ENCODE measurements at places on chromosomes 16 and 17.

DNA sequence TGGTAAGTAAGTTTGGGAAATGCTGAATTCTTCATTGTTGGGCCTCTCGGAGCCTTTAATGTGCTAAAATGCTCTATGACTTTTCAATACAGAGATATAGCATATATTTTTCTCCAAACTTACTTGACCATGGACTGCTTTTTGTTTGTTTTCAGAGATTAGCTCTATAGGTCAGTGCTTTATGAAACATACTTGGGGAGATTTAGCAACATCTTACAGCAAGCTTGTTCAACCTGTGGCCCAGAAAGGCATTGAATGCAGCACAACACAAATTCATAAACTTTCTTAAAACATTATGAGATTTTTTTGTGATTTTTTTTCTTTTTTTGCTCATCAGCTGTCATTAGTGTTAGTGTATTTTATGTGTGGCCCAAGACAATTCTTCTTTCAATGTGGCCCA lies 1.0 kb upstream of the KRTAP3-1 start:
- DNase-seq = no peak

GRCh38 chr16:84281074-84281473 lies 13.6 kb upstream of the WFDC1 start:
- DNase-seq = no peak

DNA sequence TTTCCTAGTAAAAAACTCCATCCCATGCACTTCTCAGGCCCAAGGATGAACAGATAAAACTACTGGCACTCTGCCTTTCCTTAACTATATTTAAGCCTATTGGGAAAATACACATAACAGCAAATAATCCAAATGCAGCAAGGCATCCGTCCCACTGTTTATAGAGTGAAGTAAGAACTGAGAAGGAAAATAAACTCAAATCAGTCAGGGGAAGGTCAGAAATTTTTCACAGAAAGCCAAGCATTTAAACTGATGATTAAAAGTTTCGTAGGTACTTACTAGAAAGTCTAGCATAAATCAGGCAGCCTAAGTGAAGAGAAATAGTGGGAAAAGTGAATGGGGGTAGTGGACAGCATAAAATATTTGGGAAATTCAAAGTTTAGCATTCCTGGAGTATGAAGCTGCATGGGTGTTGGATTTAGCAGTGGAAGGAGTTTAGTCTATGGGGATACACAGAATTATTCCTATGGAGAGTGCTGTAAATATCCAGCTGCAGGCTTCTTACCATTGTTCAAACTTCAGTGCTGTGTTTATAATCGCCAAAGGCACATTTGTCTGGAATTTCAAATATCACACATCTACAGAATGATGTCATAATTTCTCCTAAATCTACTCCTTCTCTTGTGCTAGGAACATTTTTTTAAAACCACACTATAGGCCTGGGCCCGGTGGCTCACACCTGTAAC lies 1131.0 kb upstream of the GOT2 start:
- no peak for DNase-seq

DNA sequence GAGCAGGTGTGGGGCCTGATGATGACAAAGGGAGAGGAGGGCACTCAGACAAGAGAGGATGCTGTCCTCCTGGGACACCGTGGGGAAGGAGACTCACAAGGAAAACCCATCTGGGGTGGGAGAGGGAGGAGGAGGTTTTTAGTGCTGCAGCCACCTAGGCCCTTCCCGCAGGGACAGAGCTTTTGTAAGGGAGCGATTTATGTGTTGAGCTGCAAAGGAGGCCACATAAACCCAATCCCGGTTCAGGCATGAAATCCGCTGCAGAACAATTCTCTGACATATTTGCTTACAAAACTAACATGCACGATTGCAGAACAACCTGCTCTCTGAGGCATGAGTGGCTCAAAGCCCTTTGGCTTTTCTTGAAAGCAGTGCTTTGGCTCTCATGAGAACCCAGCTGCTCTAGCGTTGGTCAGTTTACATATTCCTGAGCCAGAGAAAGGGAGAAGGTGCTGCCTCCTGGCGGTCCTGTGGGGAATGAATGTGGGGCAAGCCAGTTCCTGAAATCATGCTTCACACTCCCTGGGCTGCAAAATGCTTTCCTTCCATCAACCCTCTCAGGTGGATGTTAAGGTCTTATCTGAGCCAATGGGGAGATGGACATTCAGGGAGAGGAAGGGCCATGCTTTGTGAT lies 122.4 kb upstream of the NLRP1 start:
- peak; percentile 15 for DNase-seq

DNA sequence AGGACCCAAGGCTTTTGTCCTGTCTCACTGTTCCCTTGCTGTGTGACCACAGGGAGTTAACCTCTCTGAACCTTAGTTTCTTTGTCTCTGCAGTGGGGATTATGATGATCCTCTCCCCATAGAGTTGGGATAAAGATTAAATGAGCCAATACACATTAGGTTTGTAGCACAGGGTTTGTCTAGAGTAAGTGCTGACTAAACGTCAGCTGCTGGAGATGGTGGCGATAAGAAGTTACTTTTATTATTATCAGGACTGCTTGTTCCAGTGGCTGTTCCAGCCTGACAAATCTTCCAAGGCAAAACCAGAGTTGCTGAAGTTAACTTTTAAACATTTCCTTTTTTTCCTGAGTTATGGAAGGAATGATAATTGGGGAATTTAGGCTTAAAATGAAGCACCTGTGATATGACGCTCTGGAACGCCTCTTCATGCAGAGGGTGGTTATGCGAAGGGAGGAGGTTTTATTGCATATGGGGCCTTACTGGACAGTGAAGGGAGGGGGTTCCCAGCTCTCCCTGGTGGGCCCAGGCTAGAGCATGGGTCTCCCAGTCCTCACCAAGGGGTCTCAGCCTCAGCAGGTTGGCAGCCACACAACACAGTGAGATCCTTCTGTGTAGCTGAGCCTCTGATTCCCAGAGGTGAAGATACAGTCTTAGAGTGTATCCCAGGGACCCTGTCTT lies 35.8 kb downstream of the PLCG2 start:
- no peak for DNase-seq

- DNase-seq = no peak
These were observed 41.9 kb downstream of the MBTD1 start for GRCh38 chr17:51217946-51218345.

Data from LoVo (cell line).